ENCODE measurements at places on chromosomes 6 and 20.

DNA sequence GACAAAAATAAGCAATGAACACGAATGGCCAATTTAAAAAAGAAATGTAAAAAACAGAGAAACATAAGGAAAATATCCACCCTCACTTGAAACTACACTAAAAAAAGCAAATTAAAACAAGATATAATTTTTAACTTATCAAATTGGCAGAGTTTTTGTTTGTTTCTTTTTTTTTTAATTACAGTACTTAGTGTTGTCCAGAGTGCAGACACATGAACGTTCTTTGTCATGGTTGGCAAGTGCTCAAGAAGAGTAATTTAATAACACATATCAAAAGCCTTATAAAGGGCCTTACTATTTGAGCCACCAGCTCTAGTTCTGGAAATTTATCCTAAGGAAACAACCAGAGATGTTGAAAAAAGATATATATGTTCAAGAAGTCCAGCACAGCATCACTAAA is 142.3 kb downstream of the ATXN1 start:
- DNase-seq: no peak

GRCh38 chr6:130364224-130364780 is 1.5 kb upstream of the TMEM200A start:
- DNase-seq: no peak

GRCh38 chr6:139584599-139584998 is 210.2 kb upstream of the CITED2 start:
- DNase-seq: no peak

GRCh38 chr6:109239651-109240321 is 142.5 kb downstream of the CD164 start:
- DNase-seq: no peak

DNA sequence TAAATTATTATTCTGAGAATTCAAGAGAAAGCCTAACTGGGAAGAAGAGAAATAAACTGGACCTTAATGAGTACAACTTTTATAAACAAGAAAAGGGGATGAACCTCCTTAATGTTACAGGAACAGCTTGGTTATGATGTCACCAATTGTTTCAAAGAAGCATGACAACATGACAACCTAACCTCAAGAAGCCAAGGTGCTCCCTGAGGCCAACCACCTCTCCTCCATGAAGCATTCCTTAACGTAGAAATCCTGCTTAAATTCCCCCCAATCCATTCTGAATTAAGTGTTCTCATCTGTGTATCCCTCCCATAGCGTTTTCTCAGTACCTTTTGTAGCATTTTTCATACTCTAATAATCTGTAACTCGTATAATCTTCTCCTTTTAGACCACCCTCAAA is 1.7 kb downstream of the HBS1L start:
- DNase-seq: no peak

GRCh38 chr6:35673755-35674154 is 15.0 kb downstream of the FKBP5 start:
- DNase-seq: no peak

DNA sequence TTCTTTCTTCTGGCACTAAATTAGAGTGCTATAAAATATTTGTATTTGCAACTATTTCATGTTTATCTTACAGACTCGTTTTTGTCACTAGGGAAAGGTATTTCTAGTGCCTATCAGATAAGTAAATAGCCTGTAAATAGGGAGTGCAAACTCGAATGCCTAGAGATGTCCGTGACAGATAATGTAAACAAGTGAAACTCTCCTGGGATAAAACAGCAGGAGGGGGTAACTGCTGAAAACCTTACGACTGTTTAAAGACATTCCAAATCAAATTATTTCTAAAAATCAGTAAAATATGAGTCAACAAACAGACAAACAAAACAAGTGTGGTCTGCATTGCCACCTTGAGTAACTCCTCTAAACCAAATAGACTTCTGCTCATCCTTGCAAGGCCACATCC is 932.1 kb downstream of the EYS start:
- no peak for DNase-seq

DNA sequence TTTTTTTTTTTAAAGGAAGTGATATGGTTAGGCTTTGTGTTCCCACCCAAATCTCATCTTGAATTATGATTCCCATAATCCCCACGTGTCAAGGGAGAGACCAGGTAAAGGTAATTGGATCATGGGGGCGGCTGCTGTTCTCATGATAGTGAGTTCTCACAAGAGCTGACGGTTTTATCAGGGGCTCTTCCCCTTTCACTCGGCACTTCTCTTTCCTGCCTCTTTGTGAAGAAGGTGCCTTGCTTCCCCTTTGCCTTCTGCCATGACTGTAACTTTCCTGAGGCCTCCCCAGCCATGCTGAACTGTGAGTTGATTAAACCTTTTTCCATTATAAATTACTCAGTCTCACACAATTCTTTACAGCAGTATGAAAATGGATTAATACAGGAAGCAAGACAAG is 64.3 kb downstream of the ZFP64 start:
- DNase-seq: no peak

DNA sequence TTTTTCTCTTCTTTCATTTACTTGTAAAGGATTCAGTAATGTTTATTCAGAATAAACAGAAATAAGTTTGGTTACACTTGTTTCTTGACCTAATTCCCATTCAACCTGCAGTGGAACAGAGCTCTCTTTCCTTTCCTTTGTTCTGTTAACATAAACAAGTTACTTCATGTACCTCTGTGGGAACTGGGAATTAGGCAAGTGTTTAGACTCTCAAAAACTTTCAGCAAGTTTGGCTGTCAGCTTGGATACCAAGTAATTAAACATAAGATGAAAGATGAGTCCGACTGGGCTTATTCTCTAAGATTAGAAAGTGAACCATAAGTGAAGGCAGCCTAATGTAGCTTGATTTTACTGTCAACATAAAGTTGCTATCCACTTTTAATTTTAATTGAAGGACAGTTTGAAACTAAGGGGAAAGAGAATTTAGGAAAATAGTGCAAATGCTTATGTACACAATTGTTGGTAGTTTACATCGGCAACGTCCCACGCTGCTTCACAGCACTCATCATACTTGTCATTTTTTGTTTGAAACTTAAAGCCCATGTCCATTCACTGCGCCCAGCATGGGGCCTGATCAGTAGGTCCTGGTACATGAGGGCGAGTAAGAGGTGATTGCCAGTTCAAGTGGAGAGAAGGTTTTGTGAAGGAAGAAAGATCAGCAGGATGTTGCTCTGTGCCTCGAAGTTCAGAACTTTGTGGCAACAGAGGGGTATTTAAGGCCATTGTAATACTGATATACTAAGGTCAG is 113.0 kb downstream of the PLEKHG1 start:
- no peak for DNase-seq

- no peak for DNase-seq
These were observed 35.8 kb downstream of the BTBD9 start for GRCh38 chr6:38603966-38604365.

GRCh38 chr6:30263734-30264133 is 50.5 kb upstream of the TRIM26 start:
- no peak for DNase-seq

DNA sequence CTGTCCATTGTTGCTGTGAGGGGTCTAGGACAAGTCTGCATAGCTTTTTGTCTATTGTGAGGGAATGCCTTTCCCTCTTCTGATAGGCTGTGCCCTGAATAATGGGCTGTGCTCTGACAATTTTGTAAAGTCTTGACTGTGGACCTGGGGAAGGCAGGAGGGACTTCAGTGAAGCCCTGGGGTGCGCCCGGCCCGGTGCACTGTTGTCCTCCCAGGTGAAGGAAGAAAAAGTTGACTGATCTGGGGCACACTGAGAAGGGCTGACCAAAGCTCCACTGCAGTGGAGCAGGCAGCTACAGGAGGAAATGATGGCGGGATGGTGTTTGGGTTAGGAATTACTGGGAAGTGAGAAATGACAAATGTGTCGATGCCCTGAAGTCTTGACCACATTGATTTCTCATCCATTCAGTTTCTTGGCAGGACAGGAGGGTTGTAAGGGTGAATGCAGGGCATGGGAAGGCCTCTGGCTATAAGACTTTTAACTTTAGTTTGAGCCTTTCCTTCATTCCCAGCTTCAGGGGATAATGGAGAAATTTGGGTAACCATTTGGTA is 224.0 kb upstream of the CST7 start:
- DNase-seq: no peak

GRCh38 chr20:51931371-51931781 is 129.1 kb upstream of the SALL4 start:
- no peak for DNase-seq

- DNase-seq: no peak
These were observed 13.8 kb upstream of the EYA4 start for GRCh38 chr6:133227344-133227743.

DNA sequence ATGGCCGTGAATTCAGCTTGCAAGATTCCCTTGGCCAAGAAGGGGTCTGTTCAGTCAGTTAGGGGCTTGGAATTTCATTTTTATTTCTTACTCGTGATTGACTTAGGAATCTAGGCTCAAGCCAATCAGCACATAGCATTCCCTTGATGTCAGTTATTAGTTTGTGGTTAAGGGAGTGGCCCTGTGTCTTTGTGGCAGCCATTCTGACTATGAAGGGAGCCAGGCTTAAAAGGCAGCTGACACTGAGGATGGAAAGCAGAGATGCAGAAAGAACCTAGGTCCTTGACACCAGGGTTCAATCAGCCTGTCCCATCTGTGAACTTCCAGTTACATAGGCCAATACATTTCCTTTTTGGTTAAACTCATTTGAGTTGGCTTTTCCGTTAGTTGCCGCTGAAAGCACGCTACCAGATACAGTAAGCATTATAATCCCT is 48.1 kb downstream of the MCUR1 start:
- DNase-seq: no peak

DNA sequence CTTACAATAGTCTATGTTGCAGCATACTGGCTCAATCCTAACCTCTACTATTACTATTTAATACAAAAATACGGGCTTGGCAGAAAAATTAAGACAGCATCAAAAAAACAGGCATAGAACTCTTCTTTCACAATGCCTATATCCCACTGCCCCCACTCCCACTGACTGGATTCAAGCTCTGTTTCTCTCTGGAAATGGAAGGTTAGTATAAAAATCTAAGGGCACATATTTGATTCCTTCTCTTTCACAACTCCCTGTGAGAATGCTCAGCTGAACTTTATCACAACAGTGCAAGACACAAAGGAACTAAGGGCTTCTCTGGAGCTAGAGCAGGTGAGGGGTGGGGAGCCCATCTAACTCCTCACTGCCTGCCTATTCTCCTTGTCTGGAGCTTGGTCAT is 258.4 kb upstream of the FAM83B start:
- no peak for DNase-seq

DNA sequence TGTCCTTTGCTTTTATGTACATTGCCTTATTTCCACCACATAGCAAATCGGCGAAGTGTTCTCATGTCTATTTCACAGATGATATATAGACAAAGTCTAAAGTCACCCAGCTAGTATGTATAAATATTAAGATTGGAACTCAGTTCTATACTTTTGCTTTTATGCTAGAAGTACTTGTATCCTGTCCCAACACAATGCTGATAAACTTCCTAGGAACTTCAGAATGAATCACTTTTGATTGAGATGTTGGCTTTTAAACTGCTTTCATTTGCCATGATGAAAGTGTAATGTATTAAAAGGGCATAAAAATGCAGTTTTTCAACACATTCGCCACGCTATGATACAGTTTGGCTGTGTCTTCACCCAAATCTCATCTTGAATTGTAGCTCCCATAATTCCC is 50.8 kb downstream of the GCLC start:
- DNase-seq: no peak

- DNase-seq: no peak
These were observed 169.4 kb downstream of the TAF4 start for GRCh38 chr20:61896058-61896961.

GRCh38 chr6:83199863-83200225 is 6.7 kb downstream of the RWDD2A start:
- DNase-seq: no peak

GRCh38 chr6:22886650-22887581 is 317.6 kb downstream of the HDGFL1 start:
- no peak for DNase-seq

DNA sequence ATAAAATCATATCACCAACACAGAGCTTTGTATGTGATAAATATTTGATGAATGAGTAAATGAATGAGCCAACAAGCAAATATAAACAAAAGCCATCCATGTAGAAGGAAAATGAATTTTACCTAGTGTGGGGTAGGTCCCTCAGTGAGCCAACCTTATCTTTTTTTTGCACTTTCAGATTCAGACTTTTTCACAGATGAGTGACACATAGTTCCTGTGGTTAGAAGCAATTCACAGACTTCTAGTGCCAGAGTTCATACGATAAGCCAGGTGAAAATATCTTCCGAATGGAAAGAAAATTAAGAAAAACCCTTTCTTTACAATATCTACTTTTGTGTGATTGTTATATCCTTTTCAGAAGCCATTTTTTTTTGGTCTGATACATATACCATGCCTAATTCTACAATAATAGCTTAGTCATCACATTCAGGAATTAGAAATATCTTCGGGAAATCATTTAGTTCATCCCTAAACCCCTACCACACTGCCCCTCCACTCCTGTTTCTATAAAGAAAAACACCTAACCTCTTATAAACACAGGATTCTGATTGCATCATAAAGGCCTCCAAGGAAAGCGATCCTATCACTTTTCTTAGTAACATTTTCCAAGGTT is 82.7 kb upstream of the CNR1 start:
- no peak for DNase-seq

- DNase-seq: no peak
These were observed 36.3 kb downstream of the ROS1 start for GRCh38 chr6:117389227-117390057.

DNA sequence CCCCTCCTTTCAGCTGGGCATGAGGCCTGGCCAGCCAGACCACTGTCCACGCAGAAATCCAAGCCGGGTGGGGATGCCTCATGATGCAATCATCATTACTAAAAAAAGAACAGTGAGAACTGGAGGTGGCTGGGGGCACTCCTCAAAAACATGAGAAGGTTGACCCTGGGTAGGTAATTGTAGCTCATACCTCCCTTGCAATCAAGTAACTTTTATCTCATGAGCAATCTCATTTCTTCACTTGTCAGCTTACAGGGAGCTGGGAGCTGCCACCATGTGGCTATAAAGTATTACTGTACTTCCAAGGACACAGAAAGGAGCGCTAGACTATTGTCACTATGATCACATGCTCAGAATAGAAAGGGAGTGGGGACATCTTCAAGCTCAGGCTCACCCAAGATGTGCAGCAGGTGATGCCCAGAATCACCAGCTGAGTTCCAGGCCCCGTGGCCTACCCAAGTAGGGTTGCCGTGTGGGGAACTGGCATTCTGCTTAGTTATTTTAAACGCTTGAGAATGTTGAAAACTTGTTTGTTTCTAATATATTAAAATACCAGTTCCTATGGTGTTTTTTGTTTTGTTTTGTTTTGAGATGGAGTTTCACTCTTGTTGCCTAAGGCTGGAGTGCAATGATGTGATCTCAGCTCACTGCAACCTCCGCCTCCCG is 3.0 kb upstream of the CDH26 start:
- no peak for DNase-seq

- DNase-seq: no peak
These were observed 22.4 kb downstream of the ITCH start for GRCh38 chr20:34385464-34385863.

Measured in stimulated activated CD8-positive, alpha-beta memory T cell treated with anti-CD3 and anti-CD28 coated beads, Interleukin-2, amount 100 ng/mL, for 1 hour (primary cell).